ENCODE measurements at places on chromosomes 3 and 15.

- DNase-seq: no peak
These were observed 39.4 kb upstream of the MRPS22 start for GRCh38 chr3:139304383-139304782.

- no peak for DNase-seq
These were observed 65.1 kb upstream of the TEX264 start for GRCh38 chr3:51605938-51606337.

GRCh38 chr3:107685383-107685782, 162.6 kb downstream of the BBX start:
- no peak for DNase-seq

DNA sequence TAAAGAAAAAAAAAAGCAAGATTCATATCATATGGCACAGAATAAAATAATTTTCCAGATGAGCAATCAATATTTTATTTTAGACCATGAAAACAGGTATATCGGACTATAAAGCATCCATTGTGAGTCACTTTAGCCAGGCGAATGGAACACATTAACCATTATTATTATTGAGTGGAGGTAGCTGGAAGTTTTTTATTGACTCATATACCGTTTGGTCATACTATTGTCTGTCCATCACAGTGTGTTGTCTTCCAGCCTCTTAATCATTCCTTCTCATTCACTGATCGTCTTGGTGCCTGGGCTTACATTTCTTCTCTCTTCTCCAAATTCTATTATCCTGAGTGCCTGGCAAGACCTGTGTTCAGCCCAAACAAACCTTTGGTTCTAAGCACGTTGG, 634.8 kb downstream of the MECOM start:
- no peak for DNase-seq

GRCh38 chr3:12302564-12302963, 13.7 kb downstream of the PPARG start:
- DNase-seq: no peak

GRCh38 chr3:111476701-111477100, 65.3 kb upstream of the CD96 start:
- no peak for DNase-seq

DNA sequence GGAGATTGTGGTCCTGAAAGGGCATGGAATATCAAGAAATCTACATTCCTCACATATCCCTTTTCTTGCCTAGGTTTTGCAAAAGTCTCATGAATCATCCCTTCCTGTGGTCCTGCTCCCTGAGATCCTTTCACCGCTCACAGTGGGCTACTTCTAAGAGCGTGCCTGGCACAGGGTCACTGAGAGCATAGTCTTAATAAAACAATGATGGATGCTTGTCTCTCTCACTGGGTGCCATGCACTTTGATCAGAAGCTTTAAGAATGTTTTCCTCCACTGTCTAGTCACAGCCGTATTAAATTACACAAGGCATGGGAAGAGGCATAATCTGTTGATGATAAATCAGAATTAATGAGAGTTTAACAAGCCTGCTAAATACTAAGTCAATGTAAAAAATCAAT, 269.7 kb upstream of the ATP10A start:
- no peak for DNase-seq

DNA sequence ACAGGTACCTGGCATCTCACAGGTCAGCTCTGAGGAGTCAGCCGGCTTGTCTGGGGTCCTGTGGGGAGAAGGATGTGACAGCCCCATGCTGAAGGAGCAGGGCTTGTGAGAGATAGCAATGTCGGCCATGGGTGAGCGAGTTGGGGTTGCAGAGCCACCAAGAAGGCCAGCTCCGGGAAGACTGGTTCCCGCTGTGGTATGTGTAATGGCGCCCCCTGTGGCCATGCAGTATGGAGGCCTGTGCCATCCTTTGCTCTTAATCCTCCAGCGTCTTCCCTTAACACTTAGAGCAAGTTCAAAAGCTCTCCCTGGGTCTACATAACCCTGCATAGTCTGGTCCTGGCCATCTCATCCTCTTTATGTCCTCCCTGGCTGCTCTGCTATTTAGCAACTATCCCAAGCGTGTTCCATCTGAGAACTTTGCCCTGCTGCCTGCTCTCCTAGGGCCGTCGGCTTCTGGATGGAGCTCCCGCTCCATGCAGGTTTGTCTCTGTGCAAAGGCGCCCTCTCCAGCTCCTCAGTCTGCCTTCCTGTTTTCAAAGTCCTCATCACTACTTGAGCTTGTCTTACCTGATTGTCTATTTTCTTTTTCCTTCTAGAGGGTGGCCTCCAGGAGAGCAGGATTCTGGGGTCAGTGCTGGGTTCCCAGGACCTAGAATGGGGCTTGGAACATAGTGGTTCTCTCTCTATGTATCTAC, 40.8 kb upstream of the IQCF6 start:
- DNase-seq: peak; percentile 89

GRCh38 chr15:65248511-65249255, 37.4 kb upstream of the CILP start:
- no peak for DNase-seq

GRCh38 chr3:176971613-176972174, 225.6 kb downstream of the TBL1XR1 start:
- DNase-seq: no peak

DNA sequence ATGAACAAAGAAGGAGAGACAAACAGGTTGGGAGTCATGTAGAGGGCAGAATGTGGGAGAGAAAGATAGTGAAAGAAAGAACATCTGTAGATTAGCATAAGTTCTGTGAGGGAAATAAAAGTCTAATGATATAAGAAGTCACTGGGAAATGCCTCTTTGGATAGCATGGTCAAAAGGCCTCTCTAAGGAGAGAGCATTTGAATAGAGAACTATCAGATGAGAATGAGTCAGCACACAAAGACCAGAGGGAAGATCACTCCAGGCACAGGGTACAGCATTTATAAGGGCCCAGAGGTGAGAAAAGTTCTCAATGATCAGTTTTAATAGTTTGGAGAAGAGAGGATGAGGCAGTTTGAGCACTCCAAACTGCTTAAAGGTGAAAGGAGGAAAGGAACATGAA, 7.9 kb upstream of the CPNE4 start:
- no peak for DNase-seq

DNA sequence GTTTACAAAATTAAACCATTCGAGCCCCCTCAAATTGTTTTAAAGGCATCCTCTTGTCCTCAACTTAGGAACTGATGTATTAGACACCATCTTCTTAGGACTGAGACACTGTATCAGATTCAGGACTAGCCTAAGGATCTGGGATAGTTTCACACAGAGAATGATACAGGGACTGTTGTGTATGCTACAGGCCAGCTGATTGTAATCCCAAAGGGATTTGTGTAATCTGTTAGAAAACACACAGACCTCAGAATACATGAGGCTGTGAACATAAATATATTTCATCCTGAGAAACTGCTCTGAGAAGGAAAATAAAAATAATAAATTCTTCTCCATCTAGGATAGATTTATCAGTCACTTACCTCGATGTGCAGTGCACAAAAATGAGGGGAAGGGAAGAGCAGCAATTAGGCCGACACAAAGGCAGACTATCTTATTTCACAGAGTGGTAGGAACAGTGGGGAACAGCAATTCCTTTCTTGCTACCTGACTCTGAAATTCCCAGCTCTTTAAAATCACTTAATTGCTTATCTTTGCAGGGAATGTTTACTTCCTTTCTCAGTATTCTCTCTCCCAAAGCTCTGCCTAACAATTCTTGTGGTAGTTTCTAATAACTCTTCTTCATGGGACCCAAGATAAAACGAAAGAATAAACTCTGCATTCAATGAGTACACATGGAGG, 322.5 kb downstream of the MAGI1 start:
- DNase-seq: no peak

- no peak for DNase-seq
These were observed 131.8 kb upstream of the UBE2E2 start for GRCh38 chr3:23071296-23071695.

GRCh38 chr15:89459271-89460038, 36.9 kb downstream of the RHCG start:
- DNase-seq: no peak

- DNase-seq: no peak
These were observed 1.1 kb upstream of the CYFIP1 start for GRCh38 chr15:22981051-22981840.

- peak; percentile 11 for DNase-seq
These were observed 543.4 kb downstream of the GBE1 start for GRCh38 chr3:81218023-81218422.

GRCh38 chr15:77001351-77001750, 6.4 kb downstream of the PSTPIP1 start:
- DNase-seq: no peak

GRCh38 chr3:172272698-172273097, 175.6 kb downstream of the GHSR start:
- no peak for DNase-seq

DNA sequence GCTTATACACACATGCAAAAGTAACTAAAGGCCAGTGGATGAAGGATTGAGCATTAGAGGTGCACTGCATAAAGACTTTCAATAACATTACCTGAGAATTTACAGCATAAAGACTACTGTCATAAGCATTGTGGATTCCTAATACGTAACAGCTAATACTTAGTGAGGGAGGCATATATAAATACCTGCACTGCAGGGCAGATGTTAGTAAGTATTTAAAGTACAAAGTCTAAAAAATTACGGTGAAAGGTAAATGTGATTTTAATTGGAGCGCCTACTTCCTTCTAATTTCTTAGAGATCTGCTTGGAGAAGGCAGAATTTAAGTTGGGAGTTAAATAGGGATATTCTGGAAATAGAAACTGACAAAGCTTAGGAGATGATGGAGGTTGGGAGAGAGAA, 25.4 kb upstream of the TRPM7 start:
- no peak for DNase-seq

- DNase-seq: no peak
These were observed 8.1 kb upstream of the OR5K1 start for GRCh38 chr3:98454929-98455328.

DNA sequence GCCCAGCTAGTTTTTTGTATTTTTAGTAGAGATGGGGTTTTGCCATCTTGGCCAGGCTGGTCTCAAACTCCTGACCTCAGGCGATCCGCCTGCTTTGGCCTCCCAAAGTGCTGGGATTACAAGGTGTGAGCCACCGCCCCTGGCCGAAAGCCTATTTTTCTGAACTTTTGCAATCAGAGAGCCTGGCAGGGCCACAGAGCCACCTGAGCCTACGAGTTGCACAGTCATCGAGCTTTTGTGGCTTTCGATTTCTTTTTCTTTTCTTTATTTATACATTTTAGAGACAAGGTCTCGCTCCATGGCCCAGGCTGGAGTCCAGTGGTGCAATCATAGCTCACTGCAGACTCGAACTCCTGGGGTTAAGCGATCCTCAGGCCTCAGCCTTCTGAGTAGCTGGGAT, 140.4 kb downstream of the NSMCE3 start:
- no peak for DNase-seq

GRCh38 chr15:80503319-80503952, 99.3 kb downstream of the ARNT2 start:
- no peak for DNase-seq

- no peak for DNase-seq
These were observed 945.1 kb downstream of the OTOL1 start for GRCh38 chr3:162441716-162442115.

DNA sequence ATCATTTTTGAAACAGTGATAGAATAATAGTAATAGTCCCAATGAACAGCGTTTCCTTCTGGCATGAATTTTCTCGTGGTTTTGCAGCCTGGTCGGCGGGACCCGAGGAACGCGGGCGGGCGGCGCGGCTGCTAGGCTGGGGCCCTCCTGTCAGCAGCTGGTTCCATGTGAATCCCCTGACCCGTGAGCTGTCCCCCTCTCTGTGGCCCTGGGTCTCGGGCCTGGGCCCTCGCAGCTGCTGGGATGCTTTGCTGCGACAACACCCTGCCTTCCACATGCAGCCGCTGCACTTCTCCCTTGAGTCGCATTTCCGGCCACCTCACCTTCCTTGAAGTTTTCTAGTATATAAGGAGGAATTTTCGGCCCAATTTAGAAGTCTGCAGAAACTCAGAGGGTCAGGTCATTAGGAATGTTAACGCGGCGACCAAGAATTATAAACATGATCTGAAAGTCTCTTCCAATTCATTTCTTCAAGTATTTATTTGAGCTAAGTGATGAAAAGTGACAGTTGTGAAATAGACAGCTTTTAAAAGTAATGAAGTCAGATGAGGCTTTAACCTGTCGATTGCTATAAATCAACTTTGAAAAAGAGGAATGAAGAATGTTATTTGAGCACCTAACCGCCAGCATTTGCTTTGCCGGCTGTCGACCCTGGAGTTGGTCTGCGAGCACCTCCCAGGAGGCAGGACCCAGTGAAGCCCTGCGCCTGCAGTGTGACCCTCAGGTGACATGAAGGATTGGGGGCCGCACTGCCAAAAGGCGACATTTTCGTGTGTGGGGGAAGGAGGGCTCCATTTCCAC, 27.7 kb downstream of the NR2F2 start:
- no peak for DNase-seq

DNA sequence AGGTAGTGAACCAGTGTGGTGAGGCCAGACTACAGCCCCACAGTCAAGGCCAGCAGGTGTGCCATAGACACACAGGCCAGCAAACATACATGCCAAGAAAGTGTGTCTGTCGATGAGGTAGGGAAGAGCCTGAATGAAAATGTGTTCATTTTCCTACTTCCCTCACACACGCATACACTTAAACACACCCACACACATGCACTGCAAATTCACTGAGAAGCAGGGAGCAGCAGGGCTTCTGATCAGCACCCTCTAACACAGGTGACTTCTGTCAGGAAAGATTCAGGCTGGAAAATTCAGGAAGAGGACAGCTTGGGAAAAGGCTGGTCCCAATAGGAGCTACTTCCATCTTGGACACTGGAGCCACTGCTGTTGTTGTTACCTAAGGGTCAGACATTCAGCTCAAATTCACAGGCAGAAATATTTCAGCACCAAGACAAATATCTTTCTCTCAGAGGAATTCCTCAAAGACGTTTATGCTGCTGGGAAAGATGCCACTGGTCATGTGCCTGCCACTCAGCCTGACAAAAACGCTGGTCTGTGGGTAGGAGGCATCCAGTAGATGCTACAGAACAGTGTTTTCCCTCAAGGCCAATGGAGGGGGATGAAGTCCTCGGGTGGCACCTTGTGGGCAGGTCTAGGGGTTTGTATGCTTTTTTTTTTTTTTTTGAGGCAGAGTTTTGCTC, 40.9 kb upstream of the LARS2 start:
- no peak for DNase-seq

GRCh38 chr3:188365184-188365583, 211.2 kb downstream of the LPP start:
- no peak for DNase-seq

DNA sequence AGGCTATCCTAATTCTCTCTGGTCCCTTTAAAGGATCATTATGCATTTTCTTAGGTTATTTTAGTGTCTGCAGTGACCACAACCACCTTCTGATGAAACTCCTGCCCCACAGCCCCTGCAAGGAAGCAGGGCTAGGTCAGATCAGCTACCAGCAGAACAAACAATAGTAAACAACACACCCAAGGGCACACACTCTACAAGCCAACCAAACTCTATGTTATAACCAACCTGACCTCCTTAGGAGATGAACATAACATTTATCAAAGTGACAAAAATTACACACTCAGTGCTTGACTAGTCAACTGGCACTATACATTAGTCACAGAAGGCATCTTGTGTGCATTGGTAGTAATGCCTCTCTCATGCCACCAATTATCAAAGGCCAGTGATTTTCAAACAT, 17.3 kb downstream of the DENND6A start:
- no peak for DNase-seq

GRCh38 chr3:138362538-138362937, 14.2 kb downstream of the MRAS start:
- DNase-seq: no peak

Data from iPS-NIHi11 (cell line).